ENCODE measurements at places on chromosomes 13 and 19. TPM values are rescaled to one million over a fixed set of nuclear protein-coding genes. Genes with fewer than 3 reads are reported as not detected.

AKAP11 gene
- 30.3 TPM for total RNA-seq

SOX1 gene
- total RNA-seq, result not detected

PTH2 gene
- not detected for total RNA-seq

LHFPL6 gene
- 76.3 TPM for total RNA-seq

KIR2DL3 gene
- total RNA-seq, result not detected

QPCTL gene
- 31.8 TPM for total RNA-seq

ZNF575 gene
- 2.7 TPM for total RNA-seq

MARCHF2 gene
- total RNA-seq, result 24.9 TPM

DNA sequence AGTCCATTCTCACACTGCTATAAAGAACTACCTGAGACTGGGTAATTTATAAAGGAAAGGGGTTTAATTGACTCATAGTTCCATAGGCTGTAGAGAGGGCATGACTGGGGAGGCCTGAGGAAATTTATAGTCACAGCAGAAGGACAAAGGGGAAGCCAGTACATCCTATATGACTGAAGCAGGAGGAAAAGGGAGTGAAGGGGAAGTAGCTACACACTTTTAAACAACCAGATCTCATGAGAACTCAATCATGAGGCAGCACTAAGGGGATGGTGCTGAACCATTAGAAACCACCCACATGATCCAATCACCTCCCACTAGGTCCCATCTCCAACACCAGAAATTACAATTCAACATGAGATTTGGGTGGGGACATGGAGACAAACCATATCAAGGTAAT, 209.1 kb downstream of the DIAPH3 start:
- H3K27me3 ChIP-seq, result no peaks in the 10 kb centered on the region
- no peak overlapping the region for H3K27ac ChIP-seq
- H3K4me1 ChIP-seq, result peaks cover 19% of the 10 kb centered on the region
- H3K4me3 ChIP-seq, result no peak overlapping the region

GRCh38 chr13:20702915-20703779, at the start of gene IL17D:
IL17D (plus strand) TSS chr13:20703699; CDS start chr13:20704002, 303 bp downstream.
- DNase-seq, result no peak
- peaks cover 25% of the 10 kb centered on the region for H3K27me3 ChIP-seq
- peak within 1 kb of the TSS; percentile 53 for H3K27ac ChIP-seq
- no peaks in the 10 kb centered on the region for H3K36me3 ChIP-seq
- H3K4me3 ChIP-seq, result peak within 1 kb of the TSS; percentile 91
- H3K4me1 ChIP-seq, result peaks cover 24% of the 10 kb centered on the region

DNA sequence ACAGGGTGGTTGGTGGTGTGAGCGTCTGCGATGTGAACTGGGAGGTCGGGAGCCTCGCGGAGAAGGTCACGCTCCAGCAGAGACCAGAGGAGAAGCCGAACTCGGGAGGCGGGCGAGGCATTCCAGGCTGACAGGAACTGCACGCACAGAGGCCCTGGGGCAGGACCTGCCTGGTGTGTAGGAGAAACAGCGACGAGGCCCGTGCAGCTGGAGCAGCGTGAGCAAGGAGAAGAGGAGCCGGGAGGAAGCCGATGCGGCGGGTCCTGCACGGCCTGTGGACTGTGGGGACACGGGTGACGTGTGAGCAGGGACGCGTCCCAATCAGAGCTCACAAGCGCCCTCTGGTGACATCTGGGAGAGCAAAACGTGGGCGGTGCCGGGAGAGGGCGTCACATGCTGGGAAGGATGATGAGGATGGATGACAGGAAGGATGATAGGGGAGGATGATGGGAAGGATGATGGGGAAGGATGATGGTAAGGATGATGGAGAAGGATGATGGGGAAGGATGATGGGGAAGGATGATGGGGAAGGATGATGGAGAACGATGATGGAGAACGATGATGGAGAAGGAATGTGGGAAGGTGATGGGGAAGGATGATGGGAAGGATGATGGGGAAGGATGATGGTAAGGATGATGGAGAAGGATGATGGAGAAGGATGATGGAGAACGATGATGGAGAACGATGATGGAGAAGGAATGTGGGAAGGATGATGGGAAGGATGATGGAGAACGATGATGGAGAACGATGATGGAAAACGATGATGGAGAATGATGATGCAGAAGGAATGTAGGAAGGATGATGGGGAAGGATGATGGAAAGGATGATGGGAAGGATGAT, 16.1 kb upstream of the MADCAM1 start:
- 0 out of 2 replicates have a peak, but pooled peaks cover 5% of the 10 kb centered on the region for H3K4me1 ChIP-seq
- peaks cover 13% of the 10 kb centered on the region for H3K36me3 ChIP-seq
- H3K27me3 ChIP-seq, result peaks cover 3% of the 10 kb centered on the region

DNA sequence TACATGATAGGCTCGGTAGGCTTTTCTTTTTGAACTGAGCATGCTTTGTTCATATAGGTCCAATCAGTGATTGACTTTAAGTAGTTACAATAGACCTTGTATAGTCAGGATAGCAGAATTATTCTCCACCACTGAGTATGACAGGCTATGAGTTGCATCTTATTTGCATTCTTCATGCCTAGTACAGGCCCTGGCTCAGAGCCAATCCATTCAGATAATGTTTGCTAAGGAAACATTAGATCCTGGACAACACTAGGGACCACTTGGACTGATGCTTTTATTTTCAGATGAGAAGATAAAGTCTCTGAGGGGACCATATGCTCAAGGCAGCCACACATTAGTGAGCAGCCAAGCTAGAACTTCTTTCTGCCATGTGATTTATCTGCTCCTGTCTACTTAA, 133.9 kb downstream of the KL start:
- DNase-seq, result no peak
- H3K27me3 ChIP-seq, result peaks cover 3% of the 10 kb centered on the region
- no peak overlapping the region for H3K4me3 ChIP-seq
- no peak overlapping the region for H3K27ac ChIP-seq

GRCh38 chr13:103884101-103884723, 818.0 kb upstream of the SLC10A2 start:
- H3K27me3 ChIP-seq, result no peaks in the 10 kb centered on the region
- no peak for DNase-seq
- no peak overlapping the region for H3K4me3 ChIP-seq
- no peaks in the 10 kb centered on the region for H3K36me3 ChIP-seq
- no peak overlapping the region for H3K27ac ChIP-seq

DNA sequence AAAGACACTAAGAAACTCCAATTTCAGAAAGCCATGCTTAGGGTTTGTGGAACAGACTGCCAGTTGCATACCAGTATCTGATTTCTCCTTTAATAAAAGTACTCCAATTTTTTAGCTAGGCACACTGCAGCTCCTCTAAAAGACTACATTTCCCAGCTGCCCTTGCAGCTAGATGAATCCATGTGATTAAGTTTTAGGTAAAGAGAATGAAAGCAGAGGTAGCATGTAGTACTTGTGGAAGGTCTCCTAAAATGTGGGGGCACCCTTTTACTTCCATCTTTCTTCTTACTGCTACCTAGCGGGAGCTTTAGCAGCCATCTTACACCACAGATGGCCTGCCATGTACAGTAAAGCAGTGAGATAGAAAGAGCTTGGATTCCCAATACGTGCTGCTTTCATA, 33.0 kb upstream of the TSC22D1 start:
- no peak for DNase-seq
- no peak overlapping the region for H3K4me3 ChIP-seq
- peaks cover 14% of the 10 kb centered on the region for H3K36me3 ChIP-seq
- peaks cover 4% of the 10 kb centered on the region for H3K27me3 ChIP-seq

DNA sequence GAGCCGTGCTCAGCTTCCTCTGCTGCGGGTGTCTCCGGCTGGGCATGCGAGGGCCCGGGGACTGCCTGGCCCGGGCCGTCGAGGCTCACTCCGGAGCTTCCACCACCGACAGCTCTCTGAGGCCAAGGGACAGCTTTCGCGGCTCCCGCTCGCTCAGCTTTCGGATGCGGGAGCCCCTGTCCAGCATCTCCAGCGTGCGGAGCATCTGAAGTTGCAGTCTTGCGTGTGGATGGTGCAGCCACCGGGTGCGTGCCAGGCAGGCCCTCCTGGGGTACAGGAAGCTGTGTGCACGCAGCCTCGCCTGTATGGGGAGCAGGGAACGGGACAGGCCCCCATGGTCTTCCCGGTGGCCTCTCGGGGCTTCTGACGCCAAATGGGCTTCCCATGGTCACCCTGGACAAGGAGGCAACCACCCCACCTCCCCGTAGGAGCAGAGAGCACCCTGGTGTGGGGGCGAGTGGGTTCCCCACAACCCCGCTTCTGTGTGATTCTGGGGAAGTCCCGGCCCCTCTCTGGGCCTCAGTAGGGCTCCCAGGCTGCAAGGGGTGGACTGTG, 1.2 kb downstream of the S1PR4 start:
- H3K36me3 ChIP-seq, result no peaks in the 10 kb centered on the region
- H3K4me1 ChIP-seq, result peaks cover 13% of the 10 kb centered on the region
- no peak overlapping the region for H3K27ac ChIP-seq

- H3K27ac ChIP-seq, result no peak overlapping the region
- H3K27me3 ChIP-seq, result no peaks in the 10 kb centered on the region
- no peak overlapping the region for H3K4me3 ChIP-seq
- no peak for DNase-seq
- H3K4me1 ChIP-seq, result no peaks in the 10 kb centered on the region
These were observed 21.1 kb upstream of the CCDC97 start for GRCh38 chr19:41288673-41289530.

- DNase-seq, result peak; percentile 51
- H3K4me3 ChIP-seq, result peak overlapping the region; percentile 87
- no peaks in the 10 kb centered on the region for H3K27me3 ChIP-seq
These were observed 38.7 kb upstream of the C1QTNF9 start for GRCh38 chr13:24270639-24271141.

DNA sequence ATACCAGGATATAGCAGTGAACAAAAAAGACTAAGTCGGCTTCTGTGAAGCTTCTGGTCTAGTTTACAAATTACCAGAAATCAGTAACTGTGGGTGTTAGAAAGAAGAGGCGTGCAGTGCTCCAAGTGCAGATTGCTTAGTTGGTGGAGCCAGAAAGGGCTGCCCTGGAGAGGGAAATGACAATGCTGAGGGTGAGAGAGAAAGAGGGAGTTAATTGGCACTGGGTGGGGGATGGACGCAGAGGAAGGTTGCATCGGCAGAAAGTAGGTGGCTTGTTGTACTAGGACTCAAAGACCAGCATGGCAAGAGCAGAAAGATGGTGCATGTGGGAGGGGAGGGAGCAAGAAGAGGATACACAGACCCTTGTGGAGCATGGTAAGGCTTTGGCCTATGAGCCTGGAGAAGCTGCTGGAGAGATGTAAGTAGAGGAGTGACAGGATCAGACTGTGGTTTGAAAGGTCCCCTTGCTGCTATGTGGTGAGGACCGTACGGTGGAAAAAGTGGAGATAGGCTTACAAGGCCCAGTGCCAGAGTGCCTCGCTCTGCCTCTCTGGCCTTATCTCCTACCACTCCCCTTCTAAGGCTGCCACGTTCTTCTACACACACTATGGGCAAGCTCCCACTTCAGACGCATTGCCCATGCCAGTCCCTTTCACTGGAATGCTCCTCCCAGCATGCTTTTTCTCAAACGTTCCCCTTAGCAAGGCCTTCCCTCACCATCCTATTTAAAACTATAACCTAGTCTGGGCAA, 13.5 kb downstream of the SMG9 start:
- no peak overlapping the region for H3K4me3 ChIP-seq
- H3K27ac ChIP-seq, result no peak overlapping the region
- H3K36me3 ChIP-seq, result peaks cover 40% of the 10 kb centered on the region
- peaks cover under 1% of the 10 kb centered on the region for H3K27me3 ChIP-seq
- H3K4me1 ChIP-seq, result peaks cover 52% of the 10 kb centered on the region
- no peak for DNase-seq

DNA sequence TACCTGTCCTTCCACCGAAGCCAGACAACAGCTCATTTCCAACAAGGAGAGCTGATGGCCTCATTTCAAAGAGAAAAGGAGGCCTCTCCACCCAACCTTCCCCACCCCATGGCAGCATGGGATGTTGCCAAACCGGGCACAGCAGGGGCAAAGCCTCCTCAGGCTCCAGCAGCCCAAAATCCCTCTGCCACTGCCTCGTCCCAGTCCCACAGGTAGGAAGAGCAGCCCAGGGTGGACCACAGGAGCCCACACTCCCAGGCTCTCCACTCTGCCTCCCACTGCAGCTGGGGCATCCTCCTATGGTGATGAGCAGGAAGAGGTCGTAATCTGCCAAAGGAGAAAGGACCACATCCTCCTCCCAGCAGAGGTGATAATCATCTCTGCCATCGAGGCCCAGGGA, 50.9 kb downstream of the PEPD start:
- no peak overlapping the region for H3K4me3 ChIP-seq
- H3K36me3 ChIP-seq, result no peaks in the 10 kb centered on the region
- peaks cover 36% of the 10 kb centered on the region for H3K4me1 ChIP-seq

GRCh38 chr13:35164324-35164932, 222.4 kb downstream of the NBEA start:
- H3K4me3 ChIP-seq, result no peak overlapping the region
- no peak overlapping the region for H3K27ac ChIP-seq
- peak; percentile 41 for DNase-seq
- peaks cover 6% of the 10 kb centered on the region for H3K4me1 ChIP-seq

DNA sequence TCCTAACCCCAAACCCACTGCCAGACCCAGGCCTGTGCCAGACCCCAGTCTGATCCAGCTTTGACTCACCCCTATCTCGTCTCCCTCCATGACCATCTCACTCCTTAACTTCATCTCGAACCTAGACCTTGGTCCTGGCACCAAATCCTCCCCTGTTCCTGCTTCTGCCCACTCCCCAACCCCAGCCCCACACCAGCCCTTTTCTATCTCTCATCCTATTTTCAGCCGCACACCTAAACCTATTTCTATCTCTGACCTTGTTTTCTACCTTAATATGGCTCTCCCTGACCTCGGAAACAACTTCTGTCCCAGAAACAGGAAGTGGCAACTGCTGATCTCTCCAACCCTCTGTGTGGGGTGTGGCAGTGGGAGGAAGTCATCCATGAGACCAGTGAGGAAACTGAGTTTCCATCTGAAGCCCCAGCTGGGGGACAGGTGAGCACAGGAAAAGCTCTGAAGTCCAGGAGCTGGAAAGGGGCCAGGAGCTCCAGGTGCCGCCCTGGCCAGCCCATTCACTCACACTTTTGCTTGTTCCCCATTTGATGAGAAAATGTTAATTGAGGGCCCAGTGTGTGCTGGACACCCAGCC, 13.7 kb downstream of the PTH2 start:
- no peaks in the 10 kb centered on the region for H3K36me3 ChIP-seq
- peaks cover 37% of the 10 kb centered on the region for H3K27me3 ChIP-seq
- H3K4me3 ChIP-seq, result no peak overlapping the region
- DNase-seq, result no peak
- no peak overlapping the region for H3K27ac ChIP-seq

DNA sequence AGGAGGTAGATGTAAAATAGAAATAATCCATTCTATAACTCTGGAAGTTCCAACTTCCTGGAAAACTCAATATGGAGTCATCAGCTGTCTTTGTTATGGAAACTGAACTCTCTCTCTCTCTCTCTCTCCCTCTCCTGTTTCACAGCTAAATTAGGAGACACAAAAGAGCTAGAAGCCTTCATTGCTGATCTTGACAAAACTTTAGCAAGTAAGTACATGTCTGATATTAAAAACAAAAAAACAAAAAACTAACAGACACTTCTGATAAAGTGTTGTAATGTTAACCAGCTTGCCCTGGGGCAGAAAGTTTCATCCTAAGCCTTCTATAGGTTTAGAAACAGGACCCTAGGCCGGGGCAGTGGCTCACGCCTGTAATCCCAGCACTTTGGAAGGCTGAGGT, 11.3 kb downstream of the RGCC start:
- H3K27ac ChIP-seq, result no peak overlapping the region
- H3K36me3 ChIP-seq, result no peaks in the 10 kb centered on the region
- H3K27me3 ChIP-seq, result no peaks in the 10 kb centered on the region
- peaks cover 20% of the 10 kb centered on the region for H3K4me1 ChIP-seq
- no peak overlapping the region for H3K4me3 ChIP-seq
- DNase-seq, result no peak

GRCh38 chr13:39037410-39037879, 444 bp downstream of the PROSER1 start:
- no peak for DNase-seq
- peaks cover 2% of the 10 kb centered on the region for H3K27me3 ChIP-seq
- peak overlapping the region; percentile 97 for H3K4me3 ChIP-seq
- H3K4me1 ChIP-seq, result peaks cover 41% of the 10 kb centered on the region
